ENCODE measurements at places on chromosomes 12 and 14. TPM values are rescaled to one million over a fixed set of nuclear protein-coding genes. Genes with fewer than 3 reads are reported as not detected.

Gene PLXNC1
- total RNA-seq: 0.52 TPM

Gene MYF5
- not detected for total RNA-seq

Gene AQP6
- total RNA-seq: not detected

Gene PLEK2
- 2.2 TPM for total RNA-seq

Gene SERPINA3
- 0.57 TPM for total RNA-seq

Gene LMBR1L
- 20.5 TPM for total RNA-seq

Gene MIPOL1
- total RNA-seq: 9.2 TPM

Gene FZD10
- total RNA-seq: not detected

Gene PSEN1
- 13.7 TPM for total RNA-seq

Gene ISM2
- not detected for total RNA-seq

Gene SRRM4
- total RNA-seq: not detected

Gene MYH6
- total RNA-seq: not detected

GRCh38 chr12:5258498-5258897, 173.4 kb upstream of the NTF3 start:
- peak; percentile 92 for DNase-seq

DNA sequence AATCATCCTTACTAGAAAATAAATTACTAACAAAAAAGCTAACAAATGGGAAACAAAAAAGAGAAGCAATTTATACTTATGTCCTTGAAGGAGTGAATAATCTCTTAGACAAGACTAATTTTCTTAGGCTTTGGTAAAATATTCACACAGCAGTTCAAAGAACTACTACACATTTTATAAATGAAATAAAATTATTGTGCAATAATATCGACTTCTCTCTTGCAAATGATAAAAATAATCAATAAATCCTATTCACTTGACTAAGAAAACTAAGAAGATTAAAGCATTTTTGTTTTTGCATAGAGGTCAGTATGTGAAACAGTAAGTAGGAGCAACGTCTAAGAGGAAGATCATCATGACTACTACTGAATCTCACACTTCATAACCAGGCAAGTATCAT, 82.0 kb downstream of the EML5 start:
- DNase-seq: no peak

DNA sequence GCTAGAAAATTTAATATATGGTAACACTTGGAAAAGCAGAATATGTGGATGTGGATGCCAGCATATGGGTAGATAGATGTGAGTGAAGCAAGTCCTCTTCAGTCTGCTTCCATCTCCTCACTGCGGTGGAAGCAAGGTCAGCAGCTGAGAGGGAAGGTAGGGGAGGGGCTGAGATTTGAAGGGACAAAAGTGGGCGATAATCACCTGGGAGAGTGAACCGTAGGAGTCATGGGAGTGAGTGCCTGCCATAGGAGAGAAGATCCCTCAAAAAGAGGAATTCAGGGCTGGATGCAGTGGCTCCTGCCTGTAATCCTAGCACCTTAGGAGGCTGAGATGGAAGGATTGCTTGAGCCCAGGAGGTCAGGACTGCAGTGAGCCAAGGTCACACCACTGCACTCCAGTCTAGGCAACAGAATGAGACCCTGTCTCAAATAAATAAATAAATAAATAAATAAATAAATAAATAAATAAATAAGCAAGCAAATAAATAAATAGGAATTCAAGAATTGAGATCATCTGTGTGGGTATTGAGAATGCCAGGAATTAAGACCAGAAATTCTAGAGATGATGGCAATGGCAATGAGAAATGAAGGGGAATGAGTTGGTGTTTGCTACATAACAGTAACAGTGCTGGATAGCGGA, 123.4 kb downstream of the BICD1 start:
- DNase-seq: no peak

DNA sequence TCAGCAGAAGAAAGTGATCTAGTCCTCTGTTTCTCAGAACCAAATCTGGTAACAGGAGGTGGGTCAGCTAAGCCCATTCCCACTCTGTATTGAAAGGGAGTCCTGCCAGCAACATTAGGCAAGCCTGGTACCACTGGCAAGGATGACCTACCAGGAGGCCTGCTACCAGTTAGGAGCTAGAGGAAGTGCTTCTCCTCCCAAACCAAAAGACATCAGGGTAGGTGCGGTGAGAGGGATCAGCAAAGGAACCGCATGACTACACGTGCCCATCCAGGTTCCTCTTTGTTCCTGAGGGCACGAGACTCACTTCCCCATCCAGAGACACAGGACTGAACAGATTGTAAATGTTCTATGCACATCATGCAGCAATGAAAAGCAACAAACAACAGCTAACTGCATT, 2.8 kb downstream of the KLRC4 start:
- DNase-seq: no peak

DNA sequence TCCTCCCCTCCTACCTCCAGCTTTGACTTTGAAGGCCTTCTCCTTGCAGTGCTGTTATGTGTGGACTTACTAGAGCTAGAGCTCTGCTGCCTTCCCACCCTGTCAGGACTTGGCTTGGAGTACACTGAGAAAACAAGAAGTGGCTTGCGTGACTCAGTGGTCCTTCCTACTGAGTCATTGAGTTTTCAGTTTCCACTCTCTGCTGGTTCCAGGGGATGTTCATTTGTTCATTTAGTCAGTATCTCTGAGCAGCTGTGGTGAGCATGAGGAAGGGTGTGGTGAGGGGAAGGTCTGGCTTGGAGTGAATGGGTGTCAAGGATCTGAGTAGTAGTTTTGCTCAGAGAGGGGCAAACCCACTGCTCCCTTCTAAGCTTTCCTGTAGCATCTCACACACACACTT, 17.2 kb upstream of the ELK3 start:
- DNase-seq: peak; percentile 75

DNA sequence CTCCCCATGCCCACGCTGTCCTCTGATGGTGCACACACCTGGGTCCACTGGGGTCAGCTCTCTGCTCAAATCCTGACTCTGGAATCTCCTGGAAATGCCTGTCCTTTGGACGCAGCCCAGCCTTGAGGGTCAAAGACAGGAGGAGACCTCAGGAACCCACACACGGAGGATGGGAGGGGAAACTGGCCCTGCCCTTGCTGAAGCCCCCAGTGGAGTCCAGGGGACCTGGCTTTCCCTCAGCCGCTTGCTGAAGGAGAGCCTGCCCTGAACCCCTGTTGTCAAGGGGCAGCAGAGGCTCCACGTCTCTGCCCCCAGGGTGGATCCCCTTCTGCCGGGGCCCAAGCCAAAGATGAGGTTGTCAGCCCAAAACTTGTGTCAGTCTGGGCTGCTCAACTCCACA, 16.9 kb downstream of the GALNT9 start:
- DNase-seq: no peak

DNA sequence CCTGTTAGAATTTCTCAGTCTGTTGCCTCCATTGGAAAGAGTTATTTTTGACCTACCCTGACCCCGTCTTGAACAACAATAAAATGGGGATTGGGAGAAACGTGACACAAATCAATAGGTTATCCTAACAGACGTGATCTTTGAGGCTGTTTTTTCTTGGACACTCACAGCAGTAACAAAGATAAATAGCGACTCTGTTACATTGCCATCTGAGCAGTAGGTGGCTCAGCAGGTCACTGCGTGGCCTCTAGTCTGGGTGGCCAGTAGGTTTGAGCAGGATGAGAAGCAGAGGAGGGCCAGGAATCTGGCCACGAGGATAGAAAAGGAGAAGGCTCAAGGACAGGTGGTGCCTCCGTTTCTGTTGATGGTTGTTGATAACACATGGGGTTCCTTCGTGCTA, 101.4 kb downstream of the GPATCH2L start:
- no peak for DNase-seq

DNA sequence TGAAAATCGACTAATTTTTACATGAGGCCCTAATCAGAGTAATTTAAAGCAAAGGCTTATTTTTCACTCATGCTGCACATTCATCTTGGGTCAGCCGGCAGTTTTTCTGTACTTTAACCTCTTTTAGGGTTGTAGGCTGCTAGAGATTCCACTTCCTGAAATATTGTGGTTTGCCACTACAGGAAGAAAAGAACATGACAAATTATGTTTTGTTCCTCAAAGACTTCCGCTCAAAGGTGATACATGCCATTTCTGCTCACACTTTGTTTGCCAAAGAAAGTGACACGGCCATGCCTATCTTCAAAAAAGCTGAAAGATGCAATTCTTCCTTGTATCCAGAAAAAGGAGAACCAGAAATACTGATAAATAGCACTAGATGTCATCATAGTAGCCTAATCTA, 183.4 kb upstream of the PPFIA2 start:
- DNase-seq: no peak

- no peak for DNase-seq
These were observed 729.1 kb upstream of the MGAT4C start for GRCh38 chr12:86985298-86985697.

- DNase-seq: no peak
These were observed 100.0 kb downstream of the DUSP6 start for GRCh38 chr12:89252284-89252683.

- no peak for DNase-seq
These were observed 13.1 kb downstream of the KRT83 start for GRCh38 chr12:52307836-52308805.

DNA sequence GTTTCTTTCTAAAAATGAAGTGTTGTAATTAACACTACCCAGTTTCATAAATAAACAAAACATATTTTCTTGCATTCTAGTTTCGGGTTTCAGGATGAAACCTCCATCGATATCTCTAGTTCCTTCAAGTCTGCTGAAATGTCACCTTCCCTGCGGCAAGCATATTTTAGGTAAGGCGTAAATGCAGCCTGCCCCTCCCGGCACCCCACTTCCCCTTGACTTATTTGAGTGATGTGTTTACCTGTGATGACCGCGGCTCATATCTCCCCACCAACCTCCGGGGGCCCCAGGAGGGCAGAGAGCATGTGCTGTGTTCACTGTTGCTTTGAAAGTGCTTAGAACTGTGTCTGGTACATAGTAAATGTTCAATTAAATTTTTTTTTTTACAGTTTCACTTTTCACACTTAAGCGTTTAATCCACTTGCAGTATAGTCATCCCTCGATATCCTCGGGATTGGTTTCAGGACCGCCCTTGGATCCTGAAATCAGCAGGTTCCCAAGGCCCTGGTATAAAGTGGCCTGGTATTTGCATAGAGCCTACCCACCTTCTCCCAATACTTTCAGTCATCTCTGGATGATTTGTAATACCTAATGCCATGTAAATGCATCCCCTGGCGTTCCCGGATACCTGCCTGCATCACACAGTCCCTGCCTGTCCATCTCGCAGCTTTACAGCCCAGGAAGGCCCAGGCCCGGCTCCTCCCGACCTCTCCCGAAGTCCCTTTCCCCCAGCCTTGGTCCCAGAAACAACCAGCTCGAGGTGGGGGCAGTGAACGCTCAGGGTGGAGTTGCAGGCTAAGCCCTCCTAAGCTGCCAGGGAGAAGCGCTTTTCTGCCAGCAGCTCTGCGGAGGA, 40.2 kb upstream of the FBRSL1 start:
- no peak for DNase-seq

DNA sequence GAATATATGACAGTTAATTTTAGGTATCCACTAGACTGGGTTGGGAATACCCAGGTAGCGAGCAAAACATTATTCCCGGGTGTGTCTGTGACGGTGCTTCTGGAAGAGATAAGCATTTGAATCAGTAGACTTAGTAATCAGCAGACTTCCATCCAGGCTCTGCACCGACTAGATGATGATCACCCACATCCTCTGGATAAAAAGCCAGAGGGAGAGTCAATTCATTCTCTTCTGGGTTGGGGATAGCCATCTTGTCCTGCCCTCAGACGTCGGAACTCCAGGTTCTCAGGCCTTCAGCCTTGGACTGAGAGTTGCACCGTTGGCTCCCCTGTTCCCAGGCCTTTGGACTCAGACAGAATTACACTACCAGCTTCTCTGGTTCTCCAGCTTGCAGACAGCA, 168.0 kb downstream of the PHLDA1 start:
- peak; percentile 7 for DNase-seq

DNA sequence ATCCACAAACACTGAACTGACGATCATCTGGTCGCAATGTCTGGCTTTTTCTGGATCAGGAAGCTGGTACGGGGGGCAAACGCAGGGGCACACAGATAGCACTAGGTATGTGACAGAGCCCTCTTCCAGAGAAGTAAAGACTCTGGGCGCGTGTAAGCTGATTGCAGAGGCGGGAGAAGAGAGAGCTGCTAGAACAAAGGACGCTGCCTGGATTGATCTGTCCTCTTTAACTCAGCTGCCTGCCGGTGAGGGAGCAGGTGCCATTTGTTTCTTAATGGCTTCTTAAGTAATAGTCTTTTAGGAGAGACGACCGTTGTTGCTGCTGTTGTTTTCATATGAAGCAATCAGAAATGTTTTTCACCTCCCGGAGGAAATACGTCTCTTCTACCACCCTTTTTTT, 77.3 kb downstream of the GLT1D1 start:
- no peak for DNase-seq

GRCh38 chr12:27474344-27474743, 27.8 kb downstream of the SMCO2 start:
- DNase-seq: peak; percentile 40

- DNase-seq: peak; percentile 26
These were observed 12.5 kb downstream of the PCNX1 start for GRCh38 chr14:70919774-70920173.

- DNase-seq: no peak
These were observed 19.9 kb downstream of the CLEC6A start for GRCh38 chr12:8475508-8476203.

DNA sequence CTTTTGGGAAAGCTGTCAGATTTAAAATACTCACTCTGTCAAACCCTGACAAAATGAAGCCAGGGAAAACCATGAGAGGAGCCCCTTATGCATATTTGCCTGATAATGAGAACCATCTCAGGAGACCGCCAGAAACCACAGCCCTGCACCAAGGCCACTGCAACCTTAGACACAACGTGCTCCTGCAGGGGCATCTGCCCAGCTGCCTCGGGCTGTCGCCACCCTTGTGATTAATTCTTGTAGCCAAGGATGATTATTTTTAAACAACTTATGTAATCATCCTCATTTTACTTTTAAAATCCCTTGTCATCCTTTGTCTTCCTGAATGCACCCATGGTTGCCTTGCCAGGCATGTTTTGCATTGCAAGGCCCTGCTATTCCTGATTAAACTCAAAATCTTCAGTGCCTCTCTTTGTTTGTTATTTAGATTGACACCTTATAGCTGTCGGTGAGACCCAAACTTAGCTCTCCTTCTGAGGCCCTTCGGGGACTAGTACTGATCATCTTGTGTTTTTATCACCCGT, 766.4 kb upstream of the TMEM132C start:
- DNase-seq: no peak

DNA sequence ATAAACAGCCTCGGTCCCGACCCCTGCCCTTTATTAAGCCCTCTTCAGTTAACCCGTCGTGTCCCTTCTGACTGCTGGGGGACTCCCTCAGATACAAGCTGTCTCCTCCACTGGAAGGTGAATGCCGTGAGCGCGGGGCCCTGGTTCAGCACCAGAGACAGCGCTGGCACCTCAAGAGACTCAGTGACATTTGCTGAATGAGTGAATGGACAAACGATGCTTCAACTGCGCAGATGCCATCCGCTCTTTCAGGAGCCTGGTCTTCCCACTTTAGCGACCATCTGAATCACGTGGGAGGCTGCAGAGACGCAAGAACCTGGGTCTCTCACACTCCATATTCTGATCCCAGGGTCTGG, 92.6 kb upstream of the SFSWAP start:
- DNase-seq: no peak

- no peak for DNase-seq
These were observed 505 bp upstream of the DENND5B start for GRCh38 chr12:31591380-31591901.

- DNase-seq: no peak
These were observed 289.5 kb upstream of the E2F7 start for GRCh38 chr12:77354766-77355362.
